ENCODE measurements at places on chromosomes 5 and 9. TPM values are rescaled to one million over a fixed set of nuclear protein-coding genes. Genes with fewer than 3 reads are reported as not detected.
A peak's percentile ranks its signal among the peaks of the same experiment; 100 is the strongest.

GRCh38 chr5:79963261-79964061 is 27.6 kb downstream of the MTX3 start:
- H3K36me3 ChIP-seq, result no peaks in the 10 kb centered on the region
- H3K27me3 ChIP-seq, result no peaks in the 10 kb centered on the region
- no peak for DNase-seq
- no peak overlapping the region for H3K27ac ChIP-seq

DNA sequence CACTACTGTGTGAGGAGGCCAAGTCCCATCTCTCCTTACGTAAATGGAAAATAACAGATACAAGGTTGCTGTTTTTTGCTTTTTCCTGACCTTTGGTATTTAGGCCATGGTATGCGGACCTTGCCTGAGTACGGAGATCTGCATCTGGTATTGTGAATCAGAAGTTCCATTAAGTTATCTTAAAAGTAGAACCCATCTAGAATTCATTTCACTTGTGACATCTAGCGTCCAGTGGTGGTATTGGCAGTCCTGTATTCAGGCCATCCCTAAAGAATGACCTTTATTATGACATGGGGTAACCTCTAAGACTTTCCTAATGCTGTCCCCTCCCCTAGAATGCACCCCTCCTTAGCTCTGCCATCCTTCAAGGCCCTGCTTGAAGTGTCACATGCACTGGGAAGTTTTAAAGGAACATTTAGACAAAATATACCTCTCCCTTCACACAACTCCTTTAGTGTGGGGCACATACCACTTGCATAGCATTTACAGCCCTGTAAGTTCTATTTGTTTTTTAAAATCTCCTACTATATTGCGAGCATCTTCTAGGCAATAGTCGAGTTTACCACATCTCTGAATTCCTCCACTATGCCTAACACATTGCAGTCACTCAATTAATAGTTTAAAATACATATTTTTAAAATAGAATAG is 1.9 kb upstream of the SPDL1 start:
- no peak overlapping the region for H3K27ac ChIP-seq
- peaks cover 14% of the 10 kb centered on the region for H3K27me3 ChIP-seq
- H3K4me3 ChIP-seq, result no peak overlapping the region
- peak; percentile 37 for DNase-seq

DNA sequence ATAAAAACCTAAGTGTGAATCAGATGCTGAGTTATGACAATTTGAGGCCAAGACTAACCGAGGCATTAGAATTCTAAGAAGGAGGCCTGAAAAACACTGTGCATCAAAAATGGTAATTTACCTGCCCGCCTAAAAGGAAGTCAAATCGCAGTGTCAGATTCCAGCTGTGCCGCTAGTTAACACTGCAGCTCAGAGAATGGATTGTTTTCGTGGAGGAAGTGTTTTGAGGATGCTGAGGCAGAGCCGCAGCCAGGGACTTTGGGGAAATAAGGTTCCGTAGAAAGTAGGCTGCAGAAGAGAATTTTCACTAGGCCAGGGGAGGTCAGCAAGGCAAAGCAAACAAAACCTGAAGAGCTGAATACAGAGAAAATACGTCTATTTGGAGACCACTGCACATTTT is 226.4 kb upstream of the ISL1 start:
- H3K27ac ChIP-seq, result no peak overlapping the region
- H3K36me3 ChIP-seq, result no peaks in the 10 kb centered on the region

GRCh38 chr5:181198106-181198685 is 6.8 kb downstream of the TRIM7 start:
- H3K4me3 ChIP-seq, result no peak overlapping the region
- no peak for DNase-seq
- H3K27me3 ChIP-seq, result no peaks in the 10 kb centered on the region
- H3K27ac ChIP-seq, result no peak overlapping the region
- peaks cover 10% of the 10 kb centered on the region for H3K4me1 ChIP-seq

DNA sequence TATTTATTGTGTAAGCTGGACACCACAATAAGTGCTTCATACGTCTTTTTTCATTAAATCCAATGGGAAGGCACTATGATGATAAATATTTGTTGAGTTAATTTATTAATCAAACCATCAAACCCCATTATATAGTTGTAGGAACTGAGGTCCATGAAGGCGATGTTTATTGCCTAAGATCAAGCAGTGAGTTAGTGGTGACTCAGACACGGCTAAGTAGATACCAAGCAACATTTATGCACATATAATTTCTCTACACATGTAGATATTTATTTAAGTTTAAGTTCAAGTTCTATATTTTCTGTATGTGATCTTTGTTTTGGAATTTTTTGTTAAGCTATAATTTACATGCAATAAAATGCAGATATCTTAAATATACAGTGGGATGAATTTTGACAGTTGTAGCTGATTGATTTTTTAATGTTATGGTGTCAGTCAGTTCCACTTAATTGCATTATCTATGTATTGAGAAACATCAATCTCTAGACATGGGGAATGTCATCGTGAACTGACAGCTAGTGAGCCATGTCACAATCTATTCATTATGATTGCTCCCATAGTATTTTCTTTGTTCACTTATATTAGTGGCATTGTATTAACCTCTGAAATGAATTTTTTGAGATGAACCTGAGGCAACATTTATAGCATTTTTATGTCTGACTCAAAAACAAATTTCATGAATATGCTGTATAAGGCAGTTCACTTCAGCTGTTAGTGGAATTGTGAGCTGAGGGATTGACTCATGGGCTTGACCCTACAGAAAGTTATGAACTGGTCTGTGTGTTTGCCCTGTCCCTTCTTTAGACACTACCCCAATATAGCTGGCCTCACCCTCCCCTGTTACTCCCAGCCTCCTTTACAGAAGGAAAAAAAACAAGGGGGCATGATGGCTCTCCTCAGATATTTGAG is 11.9 kb upstream of the GARNL3 start:
- H3K27ac ChIP-seq, result no peak overlapping the region
- H3K36me3 ChIP-seq, result peaks cover 4% of the 10 kb centered on the region
- peaks cover 9% of the 10 kb centered on the region for H3K4me1 ChIP-seq
- H3K4me3 ChIP-seq, result no peak overlapping the region
- DNase-seq, result no peak

TAF11L8 gene
- total RNA-seq, result not detected

DNA sequence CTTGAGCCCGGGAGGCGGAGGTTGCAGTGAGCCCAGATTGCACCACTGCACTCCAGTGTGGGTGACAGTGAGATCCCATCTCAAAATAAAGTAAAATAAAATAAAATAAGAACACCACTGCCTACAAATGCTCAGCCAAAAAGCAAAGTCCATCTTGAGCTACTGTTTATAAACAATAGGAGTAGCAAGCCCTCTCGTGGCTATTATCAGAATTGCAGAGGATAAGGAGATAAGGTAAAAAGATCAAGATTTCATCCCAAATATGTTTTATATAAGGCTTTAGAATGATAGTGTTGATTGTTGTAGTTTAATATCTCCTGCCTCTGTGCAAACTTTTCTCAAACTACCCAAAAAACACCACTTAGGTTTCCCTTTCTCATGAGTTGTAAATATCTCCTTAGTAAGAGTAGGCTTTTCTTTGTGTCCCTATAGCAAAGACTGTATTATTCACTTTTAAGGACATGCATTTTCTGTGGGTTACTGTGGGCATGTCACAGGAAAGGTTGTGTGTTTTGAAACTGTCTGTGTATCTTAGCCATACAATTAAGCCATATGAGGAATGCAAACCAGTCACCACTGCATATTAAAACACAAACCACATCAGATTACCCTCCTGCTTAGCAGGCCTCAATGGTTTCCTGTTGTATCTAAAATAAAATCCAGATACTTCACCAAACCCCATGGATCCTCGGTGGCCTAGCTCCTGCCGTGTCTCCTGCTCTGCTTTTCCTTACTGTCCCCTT is 31.8 kb upstream of the CKS2 start:
- H3K4me1 ChIP-seq, result peaks cover 4% of the 10 kb centered on the region
- H3K4me3 ChIP-seq, result no peak overlapping the region
- no peak for DNase-seq

DNA sequence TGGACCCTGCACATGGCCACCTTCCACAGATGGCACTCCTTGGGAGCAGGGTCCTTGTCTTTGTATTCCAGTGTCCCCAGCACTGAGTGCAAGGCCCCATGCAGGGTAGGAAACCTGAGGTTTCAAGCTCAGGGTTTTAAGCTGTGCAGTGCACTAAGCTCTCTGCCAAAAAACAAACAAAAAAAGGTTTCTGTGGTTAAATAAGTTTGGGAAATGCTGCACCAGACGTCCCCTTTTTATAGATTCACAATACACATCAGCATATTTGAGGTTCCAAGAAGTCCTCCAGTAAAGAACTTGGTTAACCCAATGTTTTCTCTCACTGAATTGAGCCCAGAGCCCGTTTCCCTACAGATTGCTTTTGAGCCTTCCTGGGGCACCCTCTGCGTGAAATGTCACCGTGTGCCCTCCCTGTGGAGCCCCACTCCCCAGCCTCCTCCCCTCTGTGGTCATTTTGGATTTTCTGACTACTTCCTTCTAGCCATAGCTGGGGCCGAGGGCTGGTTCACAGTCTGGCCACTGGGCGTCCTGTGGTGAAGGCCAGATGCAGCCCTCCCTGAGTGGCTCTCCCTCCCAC is 17.1 kb downstream of the DELE1 start:
- H3K27me3 ChIP-seq, result no peaks in the 10 kb centered on the region
- no peak for DNase-seq
- peaks cover 19% of the 10 kb centered on the region for H3K36me3 ChIP-seq
- peaks cover 28% of the 10 kb centered on the region for H3K4me1 ChIP-seq
- peak overlapping the region; percentile 43 for H3K27ac ChIP-seq
- no peak overlapping the region for H3K4me3 ChIP-seq

DNA sequence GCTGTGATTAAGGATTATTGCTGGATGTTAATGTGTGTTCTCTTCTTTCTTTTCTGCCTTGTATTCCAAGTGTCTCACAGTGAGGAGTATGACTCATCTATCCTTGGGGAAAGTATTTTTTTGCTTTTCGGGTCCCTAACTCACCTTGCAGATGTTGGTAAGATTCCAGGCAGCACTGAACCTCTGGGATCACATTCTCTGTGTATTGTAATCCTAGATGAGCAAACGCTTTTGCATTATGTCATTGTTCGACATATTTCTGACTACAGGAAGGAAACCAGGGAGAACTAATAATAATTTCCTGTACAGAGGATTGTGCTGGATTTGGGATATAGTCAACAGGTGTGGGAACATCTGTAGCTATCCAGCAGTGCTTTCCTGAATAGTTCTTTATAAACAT is 246.1 kb upstream of the TUT7 start:
- H3K4me1 ChIP-seq, result peaks cover 4% of the 10 kb centered on the region
- no peak for DNase-seq
- no peak overlapping the region for H3K4me3 ChIP-seq

GRCh38 chr5:114524221-114524620 is 162.4 kb downstream of the KCNN2 start:
- no peak overlapping the region for H3K4me3 ChIP-seq
- H3K36me3 ChIP-seq, result no peaks in the 10 kb centered on the region
- no peak for DNase-seq
- H3K27ac ChIP-seq, result no peak overlapping the region

GRCh38 chr9:107488375-107489143 is 1.0 kb downstream of the KLF4 start:
- peaks cover 34% of the 10 kb centered on the region for H3K36me3 ChIP-seq
- peaks cover 53% of the 10 kb centered on the region for H3K4me1 ChIP-seq
- peak overlapping the region; percentile 90 for H3K4me3 ChIP-seq
- DNase-seq, result peak; percentile 77
- H3K27me3 ChIP-seq, result no peaks in the 10 kb centered on the region
- peak overlapping the region; percentile 93 for H3K27ac ChIP-seq

DNA sequence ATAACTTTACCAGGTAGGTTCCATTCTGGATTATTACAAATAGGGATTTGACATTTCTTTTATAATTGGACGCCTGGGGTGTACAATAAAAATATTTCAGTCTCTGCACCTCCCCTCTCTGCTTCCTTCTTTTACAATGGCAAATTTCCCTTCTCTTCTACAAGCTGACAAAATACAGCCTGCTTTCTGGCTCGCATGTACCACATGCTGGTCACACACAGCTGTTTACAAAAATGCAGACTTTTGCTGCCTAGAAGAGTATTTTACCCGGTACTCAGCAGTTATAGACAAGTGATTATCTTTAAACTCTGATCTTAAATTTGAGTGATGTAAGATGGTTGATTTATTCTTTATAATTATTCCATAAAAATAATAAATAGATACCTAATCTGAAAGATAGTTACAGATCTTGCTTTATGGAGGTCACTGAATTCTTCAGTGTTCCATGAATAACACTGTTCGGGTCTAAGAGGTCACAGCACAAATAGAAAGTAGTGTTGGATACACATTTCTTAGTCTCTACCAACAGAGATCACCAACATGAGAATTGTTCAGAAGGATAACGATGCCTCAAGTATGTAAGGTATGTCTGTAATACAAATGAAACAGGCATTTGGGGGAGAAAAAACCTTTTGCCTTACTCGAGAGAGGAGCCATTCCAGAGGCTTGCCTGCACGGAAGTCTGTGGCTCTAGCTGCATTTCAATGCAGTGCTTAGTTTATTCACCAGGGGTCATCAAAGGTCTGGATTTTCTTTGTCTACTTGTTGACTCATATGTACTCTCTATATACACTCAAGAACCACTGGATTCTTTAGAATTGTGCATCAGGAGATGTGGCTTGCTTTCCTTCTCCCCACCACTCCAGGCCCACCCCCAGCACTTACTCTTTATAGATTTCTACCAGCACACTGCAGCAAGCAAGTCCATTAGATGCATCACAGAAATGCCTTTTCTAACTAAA is 206.6 kb upstream of the RFX3 start:
- peak; percentile 44 for DNase-seq
- H3K27me3 ChIP-seq, result no peaks in the 10 kb centered on the region
- no peaks in the 10 kb centered on the region for H3K36me3 ChIP-seq

All from heart left ventricle (tissue), 16 donors.